ENCODE measurements at places on chromosomes 11 and 22. TPM values are rescaled to one million over a fixed set of nuclear protein-coding genes. Genes with fewer than 3 reads are reported as not detected.

DNA sequence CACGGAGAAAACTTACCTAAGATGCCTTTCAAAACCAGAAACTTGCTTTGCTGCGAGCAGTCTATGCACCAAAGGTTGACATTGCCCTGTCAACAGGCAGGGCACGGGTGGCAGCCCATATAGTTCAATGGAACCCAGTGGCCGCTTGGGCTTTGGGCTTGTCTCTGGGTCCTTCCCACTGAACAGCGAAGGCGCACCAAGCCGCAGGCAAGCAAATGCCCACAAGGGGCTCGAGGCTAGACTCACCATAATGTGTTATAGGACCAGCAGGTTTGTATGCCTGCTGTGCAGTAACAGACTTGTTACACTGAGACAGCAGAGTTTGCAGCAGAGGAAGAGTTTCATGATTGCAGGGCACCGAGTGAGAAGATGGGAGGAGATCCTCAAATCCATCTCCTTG, 20.3 kb downstream of the CLDN5 start:
- H3K36me3 ChIP-seq = no peaks in the 10 kb centered on the region
- no peak for DNase-seq
- H3K4me3 ChIP-seq = no peak overlapping the region
- H3K27me3 ChIP-seq = no peaks in the 10 kb centered on the region
- H3K4me1 ChIP-seq = no peaks in the 10 kb centered on the region

GRCh38 chr11:10473371-10473770, 18.3 kb downstream of the AMPD3 start:
- H3K4me1 ChIP-seq = no peaks in the 10 kb centered on the region
- H3K27ac ChIP-seq = no peak overlapping the region
- H3K27me3 ChIP-seq = no peaks in the 10 kb centered on the region
- H3K4me3 ChIP-seq = no peak overlapping the region

GRCh38 chr11:117520201-117520600, 192.5 kb downstream of the CEP164 start:
- H3K36me3 ChIP-seq = no peaks in the 10 kb centered on the region
- no peak for DNase-seq
- H3K4me3 ChIP-seq = no peak overlapping the region
- no peak overlapping the region for H3K27ac ChIP-seq
- no peaks in the 10 kb centered on the region for H3K27me3 ChIP-seq

- DNase-seq = no peak
- no peak overlapping the region for H3K27ac ChIP-seq
- peaks cover 33% of the 10 kb centered on the region for H3K27me3 ChIP-seq
- no peak overlapping the region for H3K4me3 ChIP-seq
These were observed 31.9 kb upstream of the RTL6 start for GRCh38 chr22:44529827-44530523.

- H3K4me1 ChIP-seq = peaks cover 22% of the 10 kb centered on the region
- no peak for DNase-seq
- no peak overlapping the region for H3K27ac ChIP-seq
- H3K4me3 ChIP-seq = no peak overlapping the region
These were observed 2.2 kb upstream of the SLC16A8 start for GRCh38 chr22:38086001-38086845.

DNA sequence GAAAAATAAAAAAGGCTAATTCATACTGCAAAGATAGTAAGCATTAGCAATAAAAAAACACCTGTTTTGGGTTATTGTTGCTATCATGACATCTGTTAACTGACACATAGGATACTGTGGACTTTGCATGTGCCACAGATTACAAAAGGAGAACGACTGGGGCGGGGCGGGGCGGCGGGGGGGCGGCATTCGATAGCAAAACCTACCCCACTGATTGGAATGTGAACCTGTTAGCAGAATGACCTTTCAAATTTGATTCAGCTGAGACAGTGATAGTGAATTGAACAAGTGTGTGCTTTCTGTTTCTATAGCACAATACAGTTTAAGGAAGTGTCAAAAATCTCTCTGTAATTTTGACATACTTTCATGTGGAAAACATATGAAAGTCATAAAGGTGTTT, 14.9 kb downstream of the MMP20 start:
- DNase-seq = no peak
- peaks cover 6% of the 10 kb centered on the region for H3K4me1 ChIP-seq
- H3K4me3 ChIP-seq = no peak overlapping the region
- no peaks in the 10 kb centered on the region for H3K36me3 ChIP-seq
- H3K27me3 ChIP-seq = no peaks in the 10 kb centered on the region
- no peak overlapping the region for H3K27ac ChIP-seq

DNA sequence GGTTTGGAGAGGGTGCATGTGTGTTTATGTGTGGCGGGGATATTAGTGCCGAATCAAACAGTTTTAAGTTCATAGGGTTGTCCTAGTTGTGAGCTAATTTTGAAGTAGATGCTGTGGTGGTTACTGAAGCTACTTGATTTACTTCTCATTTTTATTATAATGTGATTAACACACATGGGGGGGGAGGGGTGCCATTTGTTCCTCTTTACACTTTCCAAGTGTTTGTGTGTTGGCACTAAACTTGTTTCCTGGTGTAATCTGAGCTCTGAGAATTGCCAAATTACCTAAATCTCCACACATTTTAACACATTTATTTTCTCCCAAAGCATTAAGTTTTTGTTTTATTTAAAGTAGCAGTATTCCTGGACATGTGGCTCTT, 60.1 kb downstream of the ZNRF3 start:
- no peak overlapping the region for H3K4me3 ChIP-seq
- H3K36me3 ChIP-seq = no peaks in the 10 kb centered on the region
- DNase-seq = no peak
- no peaks in the 10 kb centered on the region for H3K4me1 ChIP-seq
- no peaks in the 10 kb centered on the region for H3K27me3 ChIP-seq

DNA sequence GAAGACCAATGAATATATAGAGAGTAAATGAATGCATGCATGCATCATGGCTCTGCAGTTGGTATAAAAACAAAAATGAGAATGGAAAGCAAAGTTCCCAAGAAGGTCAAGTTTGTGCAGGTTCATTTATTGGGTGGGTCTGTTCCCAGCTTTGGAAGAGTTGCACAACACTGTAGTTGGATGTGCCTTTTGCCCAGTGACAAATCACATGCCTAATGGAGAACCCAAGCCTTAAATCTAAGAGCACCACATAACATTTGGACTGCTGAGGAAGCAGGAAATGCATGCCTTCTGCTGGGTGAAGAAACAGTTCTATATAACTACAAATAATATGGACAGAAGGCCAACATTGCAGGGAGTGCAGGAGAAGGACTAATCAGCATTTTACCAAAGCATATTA, 30.6 kb downstream of the PRCP start:
- peaks cover 3% of the 10 kb centered on the region for H3K4me1 ChIP-seq
- H3K27me3 ChIP-seq = peaks cover 8% of the 10 kb centered on the region
- no peak overlapping the region for H3K4me3 ChIP-seq
- no peak overlapping the region for H3K27ac ChIP-seq
- H3K36me3 ChIP-seq = no peaks in the 10 kb centered on the region

- DNase-seq = no peak
- no peak overlapping the region for H3K27ac ChIP-seq
- H3K4me3 ChIP-seq = no peak overlapping the region
- no peaks in the 10 kb centered on the region for H3K36me3 ChIP-seq
These were observed 125.3 kb downstream of the VPREB1 start for GRCh38 chr22:22369964-22370270.

GRCh38 chr11:127919206-127920000, 668.0 kb downstream of the ETS1 start:
- H3K27me3 ChIP-seq = no peaks in the 10 kb centered on the region
- no peak overlapping the region for H3K27ac ChIP-seq
- H3K4me3 ChIP-seq = no peak overlapping the region
- H3K36me3 ChIP-seq = no peaks in the 10 kb centered on the region
- no peak for DNase-seq
- H3K4me1 ChIP-seq = no peaks in the 10 kb centered on the region

DNA sequence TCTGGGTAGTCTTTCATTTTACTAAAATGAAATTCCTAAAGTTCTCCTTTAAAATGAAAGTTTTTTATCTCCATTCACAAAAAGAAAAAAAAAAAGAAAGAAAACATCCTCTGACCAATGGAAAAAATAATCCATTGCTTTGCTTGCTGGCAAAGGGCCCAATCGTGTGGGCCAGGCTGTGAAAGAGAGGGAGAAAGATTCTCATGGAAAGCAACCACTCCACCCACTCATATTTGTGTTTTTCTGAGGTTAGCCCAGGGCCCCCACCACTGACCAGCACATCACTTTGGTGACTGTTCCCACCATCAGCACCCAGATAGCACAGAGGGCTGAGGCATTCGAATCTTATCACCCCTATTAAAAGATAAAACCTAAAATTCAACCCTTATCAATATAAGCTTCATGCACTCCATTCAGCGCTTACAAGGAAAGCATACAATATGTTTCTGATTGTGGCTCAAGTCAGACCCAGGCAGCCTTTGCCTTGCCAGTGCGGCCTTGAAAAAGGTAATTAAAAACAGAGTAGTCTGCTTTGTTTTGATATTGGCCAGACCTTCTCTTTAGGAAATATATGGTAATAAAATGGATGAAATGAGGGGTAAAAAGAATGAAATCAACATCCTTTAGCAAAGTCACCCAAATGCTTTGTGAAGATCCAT, 192.8 kb downstream of the ETS1 start:
- peaks cover 5% of the 10 kb centered on the region for H3K4me1 ChIP-seq
- H3K4me3 ChIP-seq = no peak overlapping the region
- H3K27me3 ChIP-seq = no peaks in the 10 kb centered on the region
- no peak overlapping the region for H3K27ac ChIP-seq

DNA sequence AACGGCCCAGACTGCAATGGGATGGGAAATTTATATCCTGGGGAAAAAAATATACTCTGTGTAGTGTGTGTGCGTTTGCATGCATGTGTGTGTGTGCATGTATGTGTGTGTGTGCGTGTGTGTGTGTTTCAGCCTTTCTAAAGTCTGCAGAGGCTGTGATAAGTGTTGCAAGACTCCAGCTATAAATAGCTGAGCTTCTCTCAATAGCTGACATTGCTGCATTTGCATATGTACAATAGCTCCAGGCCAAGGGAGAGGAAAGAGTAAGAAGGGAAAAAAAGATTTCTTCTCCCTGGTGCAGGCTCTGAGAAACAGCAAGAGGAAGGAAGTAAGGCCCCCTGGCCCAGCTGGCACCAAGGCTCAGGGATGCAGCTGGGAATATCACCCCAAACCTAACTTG, 483.0 kb downstream of the MN1 start:
- H3K4me1 ChIP-seq = no peaks in the 10 kb centered on the region
- H3K27me3 ChIP-seq = peaks cover 20% of the 10 kb centered on the region
- no peak for DNase-seq
- H3K27ac ChIP-seq = no peak overlapping the region

DNA sequence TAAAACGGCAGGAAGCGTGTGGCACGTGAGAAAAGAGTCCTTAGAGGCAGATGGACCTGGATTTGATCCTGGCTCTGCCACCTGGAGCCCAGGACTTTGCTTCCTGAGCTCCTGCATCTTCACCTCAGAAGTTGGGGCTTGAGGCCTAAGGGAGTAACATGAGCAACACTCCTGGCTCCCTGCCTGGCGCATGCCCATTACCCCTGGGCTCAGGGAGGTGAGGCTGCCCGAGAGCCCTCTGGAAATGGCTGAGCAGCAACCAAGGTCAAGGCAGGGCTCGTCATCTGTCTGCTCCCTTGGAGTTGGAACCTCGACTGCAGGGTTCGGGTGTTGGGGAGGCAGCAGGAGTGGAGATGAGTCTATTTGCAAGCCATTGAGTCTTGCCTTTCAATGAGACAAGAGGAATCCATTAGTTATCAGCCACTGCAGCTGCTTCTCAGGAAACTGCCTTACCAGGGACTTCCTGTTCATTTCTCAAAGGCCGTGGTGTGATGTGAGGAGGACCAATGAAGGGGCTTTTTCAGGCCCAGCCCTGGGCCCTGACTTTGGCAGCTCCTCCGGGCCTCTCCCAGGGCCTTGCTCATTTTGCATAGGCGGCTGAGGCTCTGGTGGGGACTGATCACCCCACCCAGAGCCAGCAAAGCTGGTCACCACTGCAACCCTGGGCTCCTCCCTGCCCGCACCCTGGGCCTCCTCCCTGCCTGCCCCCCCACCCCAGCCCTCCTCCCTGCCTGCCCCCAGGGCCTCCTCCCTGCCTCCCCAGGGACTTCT, 6.4 kb downstream of the FADS2 start:
- peaks cover 5% of the 10 kb centered on the region for H3K4me1 ChIP-seq
- H3K27me3 ChIP-seq = no peaks in the 10 kb centered on the region
- peak overlapping the region; percentile 69 for H3K27ac ChIP-seq
- H3K36me3 ChIP-seq = no peaks in the 10 kb centered on the region
- DNase-seq = peak; percentile 78
- no peak overlapping the region for H3K4me3 ChIP-seq

- no peak for DNase-seq
- H3K27me3 ChIP-seq = peaks cover 30% of the 10 kb centered on the region
- H3K4me1 ChIP-seq = no peaks in the 10 kb centered on the region
- no peak overlapping the region for H3K4me3 ChIP-seq
- no peaks in the 10 kb centered on the region for H3K36me3 ChIP-seq
- no peak overlapping the region for H3K27ac ChIP-seq
These were observed 54.3 kb downstream of the CYTH4 start for GRCh38 chr22:37336579-37336978.

DNA sequence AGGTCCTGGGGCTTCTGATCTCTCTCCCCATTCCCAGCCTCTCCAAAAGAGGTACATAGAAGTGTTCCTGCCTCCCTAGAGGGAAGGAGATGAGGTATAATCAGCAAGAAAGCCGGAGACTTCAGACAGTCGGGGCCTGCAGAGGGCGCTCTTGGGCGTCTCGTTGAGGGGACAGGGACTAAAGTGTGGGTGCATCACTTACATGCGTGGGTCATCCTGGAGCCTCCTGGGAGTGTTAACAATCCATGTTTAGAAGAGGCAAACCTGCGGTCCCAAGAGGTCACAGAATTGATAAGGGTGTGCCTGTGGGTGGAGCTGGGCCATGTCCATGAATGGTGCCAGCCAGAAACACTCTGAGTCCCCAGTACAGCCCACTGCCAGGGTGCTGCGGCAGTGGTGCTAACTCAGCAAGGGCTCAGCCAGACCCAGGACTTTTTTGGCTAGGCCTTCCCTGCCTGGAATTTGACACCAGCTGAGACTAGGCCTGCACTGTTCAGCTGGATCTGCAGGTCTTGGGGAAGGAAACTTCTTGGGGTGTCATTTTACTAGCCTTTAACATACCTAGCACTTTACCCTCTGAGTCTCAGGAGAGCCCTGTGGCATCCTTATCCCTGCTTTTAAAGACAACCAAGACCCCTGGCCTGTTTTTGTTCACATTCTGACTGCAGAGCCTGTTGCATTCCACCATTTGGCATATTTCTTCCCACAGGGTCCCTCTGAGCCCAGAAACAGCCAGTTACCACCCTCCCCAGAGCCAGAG, 5.5 kb downstream of the YDJC start:
- no peaks in the 10 kb centered on the region for H3K27me3 ChIP-seq
- no peak overlapping the region for H3K27ac ChIP-seq
- no peak for DNase-seq
- no peak overlapping the region for H3K4me3 ChIP-seq

- no peaks in the 10 kb centered on the region for H3K36me3 ChIP-seq
- H3K4me1 ChIP-seq = peaks cover 69% of the 10 kb centered on the region
These were observed 7.7 kb downstream of the CHST1 start for GRCh38 chr11:45657496-45658260.

Gene RAB3IL1
- total RNA-seq = 40.0 TPM

Gene ANGPTL5
- total RNA-seq = not detected

Gene RIMBP3B
- total RNA-seq = 0.76 TPM

Data from spleen (tissue), 13 donors.